ENCODE measurements at places on chromosomes 2 and 18. TPM values are rescaled to one million over a fixed set of nuclear protein-coding genes. Genes with fewer than 3 reads are reported as not detected.

The GLS gene
- 81.0 TPM for polyA plus RNA-seq

The STAT4 gene
- polyA plus RNA-seq: 1.9 TPM

The ARHGAP15 gene
- polyA plus RNA-seq: 0.10 TPM

The ZNF396 gene
- polyA plus RNA-seq: 0.54 TPM

The CD207 gene
- not detected for polyA plus RNA-seq

The HOXD11 gene
- polyA plus RNA-seq: 27.7 TPM

The C18orf54 gene
- polyA plus RNA-seq: 3.6 TPM

The PDE6D gene
- 34.5 TPM for polyA plus RNA-seq

The NOP58 gene
- 66.8 TPM for polyA plus RNA-seq

The FIGN gene
- 1.8 TPM for polyA plus RNA-seq

The ALK gene
- polyA plus RNA-seq: not detected

The FZD7 gene
- polyA plus RNA-seq: 19.4 TPM

The OR6B2 gene
- not detected for polyA plus RNA-seq

The SUCLG1 gene
- polyA plus RNA-seq: 92.1 TPM

The CAPN13 gene
- polyA plus RNA-seq: not detected

The IL1A gene
- polyA plus RNA-seq: 0.14 TPM

The PRADC1 gene
- 46.7 TPM for polyA plus RNA-seq

The LINC00305 gene
- polyA plus RNA-seq: not detected

The ACKR3 gene
- polyA plus RNA-seq: 8.5 TPM

The CROCC2 gene
- not detected for polyA plus RNA-seq

The LBX2 gene
- polyA plus RNA-seq: 0.87 TPM

The AGAP1 gene
- polyA plus RNA-seq: 3.0 TPM

The HAAO gene
- 0.36 TPM for polyA plus RNA-seq

The AP1S3 gene
- polyA plus RNA-seq: 2.0 TPM

The ALPI gene
- not detected for polyA plus RNA-seq

The FSHR gene
- polyA plus RNA-seq: not detected

The IL18R1 gene
- polyA plus RNA-seq: 1.1 TPM

The EPB41L3 gene
- 19.2 TPM for polyA plus RNA-seq

The FHL2 gene
- 610 TPM for polyA plus RNA-seq

The CBLN2 gene
- not detected for polyA plus RNA-seq

The ANKRD62 gene
- polyA plus RNA-seq: not detected

The SCG2 gene
- 0.37 TPM for polyA plus RNA-seq

The PHLPP1 gene
- 0.99 TPM for polyA plus RNA-seq

The SPR gene
- polyA plus RNA-seq: 17.1 TPM

The ABHD3 gene
- 4.6 TPM for polyA plus RNA-seq

The RFX8 gene
- polyA plus RNA-seq: 5.9 TPM

The ZNF516 gene
- 17.8 TPM for polyA plus RNA-seq

The MOGAT1 gene
- not detected for polyA plus RNA-seq

The NEUROD1 gene
- polyA plus RNA-seq: not detected

The FOXI3 gene
- not detected for polyA plus RNA-seq

The CACNB4 gene
- 0.05 TPM for polyA plus RNA-seq

The ANKRD29 gene
- 8.9 TPM for polyA plus RNA-seq
